ENCODE measurements at places on chromosomes 1 and 21.
A peak's percentile ranks its signal among the peaks of the same experiment; 100 is the strongest.

DNA sequence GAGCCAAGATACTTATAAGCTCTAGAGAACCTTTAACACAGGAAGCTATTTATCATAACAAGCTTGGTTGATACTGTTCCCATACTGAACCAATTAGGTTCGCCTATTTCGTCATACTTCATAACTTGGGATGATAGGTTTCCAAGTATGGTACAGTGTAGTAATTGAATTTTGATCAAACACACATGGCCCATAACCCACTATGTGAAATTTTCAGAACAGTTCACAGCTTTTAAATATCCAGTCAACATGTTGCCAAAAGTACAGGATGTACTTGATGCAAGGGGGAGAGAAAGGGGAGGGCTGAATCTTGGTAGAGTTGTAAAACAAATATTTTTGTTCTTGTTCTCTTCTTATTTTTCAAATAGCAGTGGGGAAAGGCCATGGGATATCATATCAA, 86.6 kb downstream of the TM2D1 start:
- DNase-seq: no peak

GRCh38 chr1:99589186-99589636, 56.7 kb upstream of the PALMD start:
- no peak for DNase-seq

DNA sequence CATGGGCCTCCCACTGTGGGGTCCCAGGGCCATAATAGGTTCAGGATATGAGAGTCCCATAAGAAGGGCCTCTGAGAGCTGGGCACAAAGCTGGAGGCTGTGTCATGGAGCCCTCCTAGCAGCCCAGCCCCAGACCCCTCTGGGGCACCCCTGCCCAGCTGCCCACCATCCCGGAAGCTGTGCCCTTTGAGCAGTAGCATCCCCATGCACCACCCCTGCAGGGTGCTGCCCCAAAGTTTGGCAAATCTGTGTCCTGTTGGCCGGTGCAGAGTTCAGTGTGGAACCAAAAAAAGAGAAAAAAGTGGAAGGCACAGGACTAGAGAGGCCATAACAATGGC, 17.6 kb downstream of the TNNT2 start:
- no peak for DNase-seq

- no peak for DNase-seq
Observed at GRCh38 chr1:42979896-42980800, 21.5 kb upstream of the SLC2A1 start.

- DNase-seq: no peak
Observed at GRCh38 chr1:2962541-2962940, 58.7 kb upstream of the ACTRT2 start.

DNA sequence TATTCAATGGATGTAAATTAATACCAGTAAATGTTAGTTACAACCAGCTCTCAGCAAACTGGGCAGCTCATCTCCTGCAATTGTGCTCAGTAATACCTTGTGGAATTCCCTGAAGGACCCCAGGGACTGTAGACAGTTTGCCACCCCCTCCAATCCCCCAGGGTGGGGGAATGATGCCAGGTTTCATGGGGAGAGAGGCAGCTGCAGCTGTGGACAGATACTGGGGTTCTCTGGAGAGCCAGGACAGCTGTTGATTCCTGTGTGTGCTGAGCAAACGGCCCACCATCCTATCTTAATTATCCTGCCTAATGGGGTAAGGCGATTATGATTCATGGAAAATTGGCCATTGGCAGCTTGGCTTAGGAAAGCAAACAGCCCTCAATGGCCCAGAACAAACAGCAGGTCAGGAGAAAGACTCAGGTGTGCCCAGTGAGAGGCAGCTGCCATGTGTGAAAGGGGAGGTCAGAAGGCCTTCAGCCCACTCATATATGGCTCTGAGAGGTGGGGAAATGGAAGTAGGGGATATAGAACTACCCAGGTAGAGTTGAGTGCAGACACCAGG, 148.9 kb upstream of the CTTNBP2NL start:
- DNase-seq: no peak

DNA sequence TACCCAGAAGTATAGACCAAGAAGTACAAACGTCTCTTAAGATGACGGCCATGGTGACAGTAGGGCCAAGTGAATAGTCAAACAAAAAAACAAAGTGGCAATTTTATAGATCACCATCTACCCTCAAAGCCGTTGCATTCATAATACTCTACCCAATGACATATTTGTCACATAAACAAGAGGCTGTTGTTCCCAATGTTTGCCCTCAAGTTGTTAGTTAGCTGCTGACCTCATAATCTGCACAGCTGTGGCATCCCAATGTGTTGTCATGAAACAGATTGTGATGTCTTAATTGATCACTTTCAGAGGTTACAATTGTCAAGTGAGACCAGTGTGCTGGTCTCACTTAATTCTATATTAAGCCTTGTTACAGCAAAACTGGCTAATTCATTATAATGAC, 333.8 kb downstream of the ST6GALNAC3 start:
- no peak for DNase-seq

- no peak for DNase-seq
Observed at GRCh38 chr1:162376691-162377090, at the start of gene SPATA46. TSS of gene SPATA46 (minus strand) at chr1:162376854. CDS start at chr1:162376790, 64 bp downstream.

GRCh38 chr1:223748773-223749733, 36.7 kb downstream of the CAPN2 start:
- peak; percentile 66 for DNase-seq

Measured in HAP-1 (cell line).